ENCODE measurements at places on chromosomes 2 and 18.

DNA sequence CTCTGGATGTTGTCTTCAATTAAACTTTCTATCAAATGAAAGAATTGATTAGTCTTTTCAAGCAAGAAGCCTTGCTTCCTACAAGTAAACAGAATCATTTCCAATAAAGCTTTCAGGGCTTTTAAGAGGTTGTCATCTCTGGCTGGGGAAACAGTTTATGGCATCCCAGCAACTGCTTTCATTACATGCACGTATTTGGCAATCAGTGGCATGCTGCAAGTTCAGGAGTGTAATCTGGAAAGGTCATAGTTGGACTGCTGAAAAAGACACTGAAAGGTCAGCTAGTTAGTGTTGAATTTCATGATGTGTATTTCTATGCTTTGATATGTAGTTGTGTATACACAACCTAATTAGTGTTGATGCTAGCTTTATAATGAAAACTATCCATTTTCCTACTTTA lies 332.9 kb downstream of the DSC3 start:
- no peak for DNase-seq

DNA sequence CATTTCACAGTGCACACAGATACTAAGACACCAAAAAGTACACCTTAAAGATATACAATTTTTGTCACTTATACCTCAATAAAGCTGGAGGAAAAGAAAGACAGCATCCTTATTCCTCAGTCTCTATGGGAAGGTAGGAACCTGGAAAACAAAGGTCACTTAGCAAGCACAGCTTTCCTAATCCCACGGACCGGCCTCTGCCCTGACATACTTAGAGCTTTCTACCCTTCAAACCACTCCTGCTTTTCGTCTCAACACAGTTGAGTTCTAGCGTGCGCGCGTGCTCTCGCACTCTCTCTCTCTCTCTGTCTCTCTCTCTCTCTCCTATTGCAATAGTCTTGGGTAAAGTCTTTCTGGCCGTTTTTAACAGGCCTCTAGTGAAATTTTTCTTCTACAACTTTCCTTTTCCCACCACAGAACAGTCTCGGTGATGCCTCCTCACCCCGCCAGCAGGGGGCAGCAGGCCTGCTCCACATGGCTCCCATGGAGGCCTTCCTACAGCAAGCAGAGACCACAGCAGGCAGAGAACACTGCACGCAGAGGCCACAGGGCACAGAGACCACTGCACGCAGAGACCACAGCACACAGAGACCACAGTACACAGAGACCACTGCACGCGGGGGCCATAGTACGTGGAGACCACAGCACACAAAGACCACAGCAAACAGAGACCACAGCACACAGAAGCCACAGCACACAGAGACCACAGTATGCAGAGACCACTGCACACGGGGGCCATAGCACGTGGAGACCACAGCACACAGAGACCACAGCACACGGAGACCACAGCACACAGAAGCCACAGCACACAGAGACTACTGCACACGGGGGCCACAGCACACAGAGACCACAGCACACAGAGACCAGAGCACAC lies 106.9 kb downstream of the FBXO15 start:
- no peak for DNase-seq

DNA sequence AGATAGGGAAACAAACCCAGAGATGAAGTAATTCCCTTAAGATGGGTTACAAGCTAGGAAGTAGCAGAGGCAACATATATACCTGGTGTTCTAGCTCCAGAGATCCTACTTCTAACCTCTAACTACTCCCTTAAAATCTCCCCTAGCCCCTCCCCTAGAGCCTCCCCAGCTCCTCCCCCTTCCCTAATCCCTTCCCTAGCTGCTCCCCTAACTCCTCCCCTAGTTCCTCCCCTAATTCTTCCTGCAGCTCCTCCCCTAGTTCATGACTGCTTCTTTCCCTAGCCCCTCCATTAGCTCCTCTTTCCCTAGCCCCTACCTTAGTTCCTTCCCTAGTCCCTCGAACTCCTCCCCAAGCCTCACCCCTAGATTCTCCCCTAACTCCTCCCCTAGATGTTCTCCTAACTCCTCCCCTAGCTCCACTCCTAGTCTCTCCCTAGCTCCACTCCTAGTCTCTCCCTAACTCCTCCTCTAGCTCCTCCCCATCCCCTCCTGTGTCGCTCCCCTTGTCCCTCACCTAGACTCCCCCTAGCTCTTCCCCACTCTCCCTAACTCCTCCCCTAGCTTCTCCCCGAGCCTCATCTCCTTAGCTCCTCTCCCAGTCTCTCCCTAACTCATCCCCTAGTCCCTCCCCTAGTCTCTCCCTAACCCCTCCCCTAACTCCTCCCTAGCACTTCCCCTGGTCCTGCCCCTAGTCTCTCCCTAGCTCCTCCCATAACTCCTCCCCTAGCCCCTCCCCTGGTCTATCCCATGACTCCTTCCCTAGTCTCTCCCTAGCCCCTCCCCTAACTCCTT lies 108.9 kb downstream of the CD226 start:
- DNase-seq: no peak

- no peak for DNase-seq
Observed at GRCh38 chr2:18976168-18976961, 382.1 kb downstream of the OSR1 start.

GRCh38 chr2:46495231-46496030 lies 16.1 kb downstream of the TMEM247 start:
- DNase-seq: no peak

DNA sequence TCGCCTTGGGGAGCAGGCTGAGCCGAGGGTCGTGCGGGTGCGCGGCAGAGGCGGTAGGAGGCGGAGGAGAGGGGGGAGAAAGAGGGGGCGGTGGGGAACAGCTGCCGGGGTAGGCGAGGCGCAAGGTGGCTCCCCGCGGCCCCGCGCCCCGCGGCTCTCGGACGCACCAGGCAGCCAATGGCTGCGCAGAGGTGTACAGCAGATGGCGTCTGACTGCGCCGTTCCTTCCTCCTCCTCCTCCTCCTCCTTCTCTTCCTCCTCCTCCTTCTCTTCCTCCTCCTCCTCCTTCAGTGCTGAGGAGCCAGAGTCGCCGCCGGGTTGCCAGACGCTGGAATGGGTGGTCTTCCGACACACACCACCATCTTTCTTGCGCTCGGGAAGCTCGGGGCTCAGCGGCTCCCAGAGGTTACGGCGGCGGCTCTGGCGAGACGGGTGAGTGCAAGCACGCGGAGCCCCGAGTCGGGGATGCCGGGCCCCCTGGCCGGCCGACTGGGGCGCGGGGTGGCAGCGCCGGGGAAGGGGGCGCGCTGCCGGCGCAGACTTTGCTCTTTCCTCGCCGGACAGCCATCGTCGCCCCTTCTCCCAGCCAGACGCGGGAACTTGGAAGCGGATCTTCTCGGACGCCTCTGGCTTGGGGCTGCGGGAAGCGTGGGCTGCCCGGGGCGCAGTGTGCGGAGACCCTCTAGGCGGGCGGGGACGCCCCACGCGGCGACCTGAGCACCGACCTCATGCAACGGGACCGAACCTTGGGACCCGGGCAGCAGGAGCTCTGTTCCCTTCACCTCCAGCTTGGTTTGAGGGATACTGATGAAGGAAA lies at the start of gene THSD7B:
THSD7B (plus strand) TSS at position 290 of the 817 bp plus-strand sequence. CDS start 116,634 bp downstream, outside the sequence.
- no peak for DNase-seq

DNA sequence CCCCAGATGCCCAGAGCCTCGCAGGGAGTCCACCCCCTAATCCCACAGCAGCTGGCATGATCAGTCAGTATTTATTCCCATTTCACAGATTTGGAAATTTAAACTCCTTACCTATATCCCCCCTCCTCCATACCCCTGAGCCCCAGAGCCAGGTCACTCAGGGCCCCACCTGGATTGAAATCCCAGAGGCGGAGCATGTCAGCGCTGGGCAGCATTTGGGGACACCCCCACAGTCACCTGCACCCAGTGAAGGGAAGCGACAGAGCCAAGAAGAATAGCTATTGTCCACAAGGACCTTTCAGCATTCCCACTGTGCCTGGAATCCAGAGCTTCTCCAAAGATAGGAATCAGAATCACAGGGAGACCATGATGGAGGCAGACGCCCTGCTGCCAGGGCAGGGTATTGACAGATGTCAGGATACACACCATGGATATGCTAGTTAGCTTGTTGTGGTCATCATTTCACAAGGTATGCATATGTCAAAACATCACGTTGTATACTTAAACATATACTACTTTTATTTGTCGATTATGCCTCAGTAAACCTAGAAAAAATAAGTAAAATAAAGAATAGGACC lies 968 bp upstream of the ASTL start:
- no peak for DNase-seq

- no peak for DNase-seq
Observed at GRCh38 chr2:85834466-85834865, 54.3 kb downstream of the ST3GAL5 start.

GRCh38 chr2:177391822-177392372 lies 676 bp upstream of the AGPS start:
- no peak for DNase-seq

- no peak for DNase-seq
Observed at GRCh38 chr2:239164335-239164871, 236.4 kb downstream of the HDAC4 start.

DNA sequence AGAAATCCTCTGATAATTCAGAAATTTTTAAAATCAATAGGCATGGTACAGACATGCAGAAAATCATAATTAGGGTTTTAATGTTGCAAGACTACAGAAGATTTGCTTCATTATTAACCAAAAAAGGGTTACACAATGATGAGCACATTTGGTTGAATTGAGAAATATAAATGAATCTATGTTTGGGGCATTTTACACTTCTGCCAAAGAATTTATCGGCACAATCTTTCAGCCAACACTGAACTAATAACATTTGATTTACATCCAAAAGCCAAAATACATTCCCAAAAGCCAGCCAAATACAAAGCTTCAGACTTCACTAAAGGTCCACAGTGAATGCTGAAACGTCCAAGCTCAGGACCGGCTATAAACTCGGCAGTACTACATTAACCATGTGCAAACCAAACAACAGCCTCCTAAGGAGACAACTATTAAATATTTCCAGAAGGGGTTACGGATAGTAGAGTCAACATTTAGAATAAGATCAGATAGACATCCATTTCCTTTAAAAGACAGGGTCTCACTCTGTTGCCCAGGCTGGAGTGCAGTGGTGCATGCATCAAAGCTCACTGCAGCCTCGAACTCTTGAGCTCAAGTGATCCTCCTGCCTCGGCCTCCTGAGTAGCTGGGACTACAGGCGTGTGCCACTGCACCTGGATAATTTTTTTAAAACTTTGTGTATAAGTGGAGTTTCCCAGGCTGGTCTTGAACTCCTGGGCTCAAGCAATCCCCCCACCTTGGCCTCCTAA lies 29.4 kb downstream of the SPRED2 start:
- no peak for DNase-seq

GRCh38 chr2:232852676-232853075 lies 17.4 kb upstream of the SNORC start:
- DNase-seq: no peak

- no peak for DNase-seq
Observed at GRCh38 chr2:217121565-217121964, 261.7 kb upstream of the TNP1 start.

DNA sequence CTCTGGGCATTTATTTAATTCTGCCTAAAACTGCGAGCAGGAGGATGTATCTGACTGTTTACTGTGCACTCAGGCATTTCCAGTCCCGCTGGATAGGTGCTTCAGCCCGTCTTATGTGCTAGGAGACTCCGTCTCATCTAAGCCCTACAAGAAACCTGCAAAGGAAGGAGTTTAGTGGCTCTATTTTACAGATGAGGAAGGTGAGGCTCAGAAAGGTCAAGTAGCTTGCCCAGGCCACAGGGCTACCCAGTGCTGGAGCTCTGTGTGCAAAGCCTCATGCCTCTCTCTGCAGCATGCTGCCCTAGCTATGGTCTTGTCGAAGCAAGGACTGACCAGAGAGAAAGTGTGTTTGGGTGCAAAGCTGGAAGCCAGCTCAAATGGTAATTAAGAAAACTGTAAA lies 73.6 kb upstream of the AFF3 start:
- no peak for DNase-seq

- no peak for DNase-seq
Observed at GRCh38 chr2:45745231-45745630, 93.8 kb downstream of the PRKCE start.

- DNase-seq: no peak
Observed at GRCh38 chr2:102027036-102027980, 35.5 kb downstream of the IL1R2 start.

GRCh38 chr2:172655838-172656573 lies 79.6 kb upstream of the RAPGEF4 start:
- DNase-seq: no peak

GRCh38 chr2:219656526-219656925 lies 29.1 kb downstream of the SLC4A3 start:
- DNase-seq: no peak

- DNase-seq: no peak
Observed at GRCh38 chr18:48844271-48844670, 106.5 kb downstream of the SMAD7 start.

Data from coronary artery (tissue), 2 donors.